Urinary bladder (tissue), 4 donors: ENCODE measurements at places on chromosomes 3 and 15.

DNA sequence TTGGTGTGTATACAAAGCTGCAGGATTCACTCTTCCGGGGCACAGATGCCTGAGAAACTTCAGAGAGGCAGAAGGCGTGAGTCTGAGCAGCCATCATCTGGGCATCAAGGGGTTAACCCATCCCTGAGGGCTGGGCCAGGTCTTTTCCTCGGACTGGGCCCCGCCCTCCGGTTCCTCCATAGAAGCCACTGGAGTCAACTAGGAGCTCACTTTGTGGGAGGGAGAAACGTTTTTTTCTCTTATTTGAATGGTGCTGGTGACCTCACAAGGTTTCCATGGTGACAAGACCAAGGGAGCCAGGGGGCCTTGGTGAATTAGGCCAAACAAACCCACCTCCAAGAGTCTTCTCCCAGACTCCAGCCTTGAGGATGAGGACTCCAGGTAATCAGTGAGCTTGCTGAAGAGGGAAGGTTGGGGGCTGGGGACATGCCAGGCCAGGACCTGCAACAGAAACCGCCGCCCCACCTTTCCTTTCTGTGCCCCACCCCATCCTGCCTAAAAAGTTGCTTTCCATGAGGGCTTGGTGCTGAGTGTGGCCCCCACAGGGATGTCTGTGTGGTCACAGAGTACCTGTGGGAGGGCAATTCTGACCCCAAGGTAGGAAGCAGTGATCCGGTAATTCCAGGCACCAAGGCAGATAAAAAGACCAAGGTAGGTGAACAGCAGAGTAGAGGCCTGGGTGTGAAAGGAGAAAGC lies 14.8 kb upstream of the INSYN1 start:
- DNase-seq, result no peak

GRCh38 chr3:71582612-71583565 lies 639 bp downstream of the FOXP1 start:
- no peak for DNase-seq

GRCh38 chr3:169667166-169668071 lies 3.9 kb upstream of the MECOM start:
- DNase-seq, result no peak

- no peak for DNase-seq
Observed at GRCh38 chr3:139104062-139104461, 59.4 kb upstream of the PRR23C start.

GRCh38 chr15:69704700-69705099 lies 252.1 kb downstream of the RPLP1 start:
- no peak for DNase-seq

DNA sequence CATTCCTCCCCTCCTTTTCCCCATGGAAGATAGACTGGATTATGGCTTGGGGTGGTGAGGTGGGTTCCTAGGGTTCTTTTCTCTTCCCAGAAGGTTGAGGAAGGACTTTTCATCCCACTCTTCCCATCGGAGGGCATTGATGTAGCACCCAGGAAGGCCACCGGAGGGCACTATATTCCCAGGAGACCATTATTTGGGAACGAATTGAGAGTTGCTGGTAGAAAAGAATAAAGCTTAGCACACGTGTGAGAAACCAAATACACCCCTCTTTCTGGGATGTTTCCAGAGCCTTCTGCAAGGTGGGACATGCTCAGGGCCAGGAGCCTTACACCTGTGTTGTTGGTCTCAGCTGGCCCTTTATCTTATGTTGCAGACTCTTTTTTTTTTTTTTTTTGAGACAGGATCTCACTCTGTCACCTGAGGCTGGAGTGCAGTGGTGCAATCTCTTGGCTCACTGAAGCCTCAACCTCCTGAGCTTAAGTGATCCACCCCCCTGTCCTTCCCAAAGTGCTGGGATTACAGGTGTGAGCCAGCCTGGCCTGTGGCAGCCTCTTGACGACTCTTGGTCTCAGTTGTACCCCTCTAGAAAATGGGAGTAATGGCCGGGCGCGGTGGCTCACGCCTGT lies 6.3 kb upstream of the CDC25A start:
- no peak for DNase-seq

- no peak for DNase-seq
Observed at GRCh38 chr3:15102836-15103235, 3.9 kb upstream of the RBSN start.

DNA sequence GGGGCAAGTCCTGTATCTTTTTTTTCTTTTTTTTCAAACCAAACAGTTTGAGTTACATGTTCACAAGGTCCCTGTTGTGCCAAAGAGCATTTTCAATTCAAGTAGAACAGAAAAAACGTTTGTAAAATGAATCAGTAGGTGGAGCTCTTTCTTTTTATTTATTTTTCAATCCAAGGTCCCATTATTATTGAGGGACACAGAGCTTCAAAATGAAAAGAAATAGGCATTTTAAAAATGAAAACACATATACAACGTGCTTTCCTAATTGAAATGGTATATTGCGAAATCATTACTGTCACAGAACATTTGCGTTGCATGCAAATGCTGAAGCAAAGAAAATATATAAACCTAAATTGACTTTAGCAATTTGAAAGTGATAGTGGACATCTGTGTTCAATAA lies 711.0 kb downstream of the MECOM start:
- DNase-seq, result no peak

DNA sequence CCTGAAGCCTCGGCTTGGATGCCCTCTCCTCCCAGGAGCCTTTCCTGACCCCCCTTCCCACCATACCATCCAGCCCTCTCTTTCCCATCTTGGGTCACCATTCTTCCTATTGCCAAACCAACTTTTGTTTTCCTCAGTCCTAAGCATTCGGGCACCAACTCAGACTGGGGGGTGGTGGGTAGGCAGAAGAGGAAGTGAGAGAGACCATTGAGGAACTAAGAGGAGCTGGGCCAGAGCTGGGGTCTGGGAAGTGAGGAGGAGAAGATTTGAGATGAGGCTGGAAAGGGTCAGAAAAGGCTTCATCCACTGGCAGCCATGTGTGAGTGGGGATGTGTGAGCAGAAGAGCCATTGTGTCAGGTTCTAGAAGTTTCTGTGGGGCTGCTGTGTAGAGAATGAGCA lies 37.7 kb downstream of the TKT start:
- no peak for DNase-seq

DNA sequence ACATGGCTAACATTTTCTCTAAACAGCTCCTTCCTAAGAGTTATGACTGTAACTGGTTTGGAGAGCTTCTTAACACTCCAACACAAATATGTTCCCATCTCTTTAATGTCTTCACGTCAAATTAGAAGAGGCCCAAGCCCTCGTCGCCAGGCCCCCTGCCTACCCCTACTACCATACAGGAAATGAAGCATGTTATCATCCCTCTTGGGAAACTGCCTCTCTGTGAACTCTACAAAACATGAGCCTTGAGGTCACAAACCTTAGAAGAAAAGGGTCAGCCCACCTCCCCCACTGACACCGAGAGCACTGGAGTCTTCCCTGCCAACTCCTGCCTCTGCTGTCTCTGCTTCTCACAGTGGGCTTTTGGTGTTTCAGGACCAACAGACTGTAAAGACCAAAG lies 243.1 kb upstream of the STT3B start:
- no peak for DNase-seq

DNA sequence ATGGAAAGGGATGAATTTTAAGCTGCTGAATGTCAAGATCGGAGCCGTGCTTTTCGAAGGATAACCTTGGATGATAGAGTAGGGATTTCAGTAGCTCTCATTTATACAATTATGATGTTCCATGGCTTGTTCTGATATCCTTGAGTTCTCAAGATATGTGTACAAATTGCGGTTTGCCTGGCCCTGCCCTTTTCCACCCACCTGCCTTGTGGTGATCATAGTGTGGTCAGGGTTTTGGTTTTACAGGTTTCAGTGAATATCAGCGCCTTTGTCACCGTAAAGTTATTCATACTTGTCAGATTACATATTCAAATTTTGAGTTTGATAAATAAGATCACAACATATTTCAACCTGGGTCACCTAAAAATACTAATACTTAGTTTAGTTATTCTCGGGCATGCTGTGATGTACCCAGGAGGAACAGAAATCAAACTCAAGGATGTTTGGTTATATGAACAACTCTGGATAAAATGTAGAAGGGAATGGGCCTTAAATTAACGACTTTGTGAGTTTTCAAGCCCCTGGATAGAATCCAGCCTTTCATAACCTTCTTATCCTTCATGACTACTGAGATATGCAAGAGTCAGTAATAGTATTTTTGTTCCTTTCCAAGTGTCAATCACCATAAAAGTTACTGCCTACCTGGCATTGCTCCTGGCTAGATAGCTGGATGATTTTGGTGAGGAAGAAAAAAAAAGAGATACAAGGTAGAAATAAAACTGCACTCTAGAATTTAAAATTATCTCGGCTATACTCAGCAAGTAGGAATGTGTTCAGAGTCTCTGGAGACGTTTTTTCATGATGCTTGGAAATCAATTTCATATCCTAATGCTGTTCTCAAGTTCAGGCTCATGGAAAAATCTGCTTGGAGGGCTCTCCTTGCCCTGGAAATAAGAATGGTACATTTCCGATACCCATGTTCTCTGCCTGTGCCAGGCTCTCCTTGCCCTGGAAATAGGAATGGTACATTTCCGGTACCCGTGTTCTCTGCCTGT lies 209.2 kb upstream of the TPRG1 start:
- DNase-seq, result no peak

- no peak for DNase-seq
Observed at GRCh38 chr3:167559924-167560323, 86.1 kb upstream of the SERPINI2 start.

- DNase-seq, result no peak
Observed at GRCh38 chr3:127011270-127011992, 28.5 kb downstream of the PLXNA1 start.

- DNase-seq, result no peak
Observed at GRCh38 chr3:13846238-13846637, 33.6 kb downstream of the WNT7A start.

DNA sequence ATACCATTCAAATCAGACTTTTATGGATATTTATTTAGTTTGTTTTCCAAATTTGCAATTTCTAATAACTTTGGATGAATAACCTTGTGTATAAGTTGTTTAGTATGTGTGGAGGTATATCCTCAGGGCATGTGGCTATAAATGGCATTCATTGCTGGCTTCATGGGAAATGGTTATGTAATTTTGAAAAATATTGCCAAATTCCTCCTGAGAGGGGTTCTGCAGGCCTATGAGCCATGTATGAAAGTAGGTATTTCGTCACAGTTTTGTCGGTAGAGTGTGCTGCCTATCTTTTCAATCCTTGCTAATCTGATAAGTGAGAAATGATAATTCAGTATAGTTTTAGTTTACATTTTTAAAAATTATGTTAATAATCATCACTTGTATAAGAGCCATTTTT lies 256.4 kb upstream of the ZNF385D start:
- no peak for DNase-seq

- DNase-seq, result no peak
Observed at GRCh38 chr15:57526615-57527014, 65.1 kb upstream of the MYZAP start.

DNA sequence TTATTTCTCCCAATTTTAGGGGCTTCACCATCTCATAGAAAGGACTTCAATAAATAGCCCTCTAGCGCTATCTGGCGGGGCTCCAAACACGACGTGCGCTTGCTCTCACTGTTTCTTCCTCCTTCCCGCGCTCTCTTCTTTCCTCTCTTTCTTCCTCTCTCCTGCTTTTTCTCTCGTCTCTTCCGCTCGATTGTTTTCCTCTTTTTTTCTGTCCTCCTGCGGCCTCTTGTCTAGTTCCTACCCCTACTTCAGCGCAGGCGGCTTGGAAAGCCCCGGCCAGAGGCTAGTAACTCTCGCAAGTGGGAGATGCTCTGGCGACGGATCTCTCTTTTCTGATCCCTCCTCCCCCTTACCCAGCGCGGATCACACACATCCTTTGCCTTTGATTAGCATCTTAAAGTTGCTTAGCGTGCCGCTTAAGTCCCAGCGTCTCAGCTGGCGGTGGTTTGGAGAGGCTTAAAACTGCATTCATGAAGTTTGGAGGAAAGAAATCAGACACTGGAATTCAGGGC lies 6.2 kb upstream of the MEIS2 start:
- DNase-seq, result no peak

- DNase-seq, result no peak
Observed at GRCh38 chr3:44905446-44906157, 31.2 kb downstream of the TGM4 start.

GRCh38 chr3:150005243-150006112 lies 34.8 kb upstream of the PFN2 start:
- no peak for DNase-seq

DNA sequence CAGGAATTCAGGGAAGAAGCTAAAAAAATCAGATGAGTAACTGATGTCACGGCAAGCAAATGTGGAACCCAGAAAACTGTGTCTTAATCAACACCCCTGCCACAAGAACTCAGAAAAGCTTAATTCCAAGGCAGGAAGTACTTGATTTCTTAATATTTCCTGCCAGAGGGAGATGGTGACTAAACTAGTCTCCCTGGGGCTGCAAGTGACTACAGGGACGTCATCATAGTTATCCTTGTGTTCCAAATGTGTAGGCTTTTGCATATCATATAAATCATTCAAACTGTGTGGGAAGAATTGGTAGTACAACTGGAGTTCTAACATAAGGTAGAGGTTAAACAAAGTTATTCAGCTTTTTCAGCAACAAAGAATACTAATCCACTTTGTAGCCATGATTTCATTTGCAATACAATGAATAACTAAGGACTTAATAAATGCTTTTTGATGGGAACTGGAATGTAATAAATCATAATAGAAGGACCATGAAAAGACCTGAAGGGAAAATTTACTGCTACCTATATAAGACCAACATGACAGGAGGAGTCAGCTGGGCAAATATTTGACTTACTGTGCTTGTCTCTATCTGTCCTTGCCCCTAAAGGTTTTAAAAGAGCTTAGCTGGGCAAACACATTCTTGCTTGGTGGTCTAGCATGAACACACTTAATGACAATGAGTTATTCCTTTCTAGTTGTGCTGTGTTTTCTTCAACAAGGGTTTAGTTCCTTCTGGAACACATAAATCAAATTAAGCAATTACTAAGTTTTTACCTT lies 76.0 kb upstream of the NECTIN3 start:
- DNase-seq, result no peak

GRCh38 chr3:88005066-88005465 lies 53.7 kb downstream of the CGGBP1 start:
- DNase-seq, result no peak

- no peak for DNase-seq
Observed at GRCh38 chr3:134477002-134477401, 8.8 kb downstream of the ANAPC13 start.

DNA sequence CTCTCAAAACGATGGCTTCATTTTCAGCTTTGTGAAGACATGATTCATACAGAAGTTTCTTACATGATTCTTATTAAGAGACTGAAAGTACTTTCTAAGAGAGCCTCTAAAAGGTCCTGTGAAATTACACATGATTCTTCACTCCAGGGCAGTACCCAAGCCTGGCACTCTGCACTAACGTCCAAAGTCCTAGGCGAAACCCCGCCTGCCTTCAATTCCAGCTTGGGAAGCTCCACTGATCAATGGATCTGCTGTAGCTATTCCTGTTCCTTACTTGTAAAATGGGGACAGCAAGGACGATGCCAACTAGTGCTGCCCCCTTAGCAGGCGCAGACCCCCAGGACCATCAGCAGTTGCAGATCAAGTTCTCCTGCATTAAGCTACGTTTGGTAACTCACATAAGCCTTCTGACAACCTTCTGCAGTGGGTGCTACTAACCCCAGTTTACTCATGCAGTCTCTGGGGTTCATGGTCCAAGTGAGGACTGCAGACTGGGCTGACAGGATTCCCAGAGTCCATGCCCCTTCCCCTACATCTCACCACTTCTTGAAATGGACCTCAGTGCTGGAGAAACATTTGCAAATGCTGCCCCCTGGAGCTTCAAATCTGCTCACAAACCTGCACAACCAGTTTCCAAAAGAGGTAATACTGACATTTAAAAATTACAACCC lies 10.6 kb downstream of the CHCHD4 start:
- no peak for DNase-seq
